Iris pigment epithelial cell (primary cell): ENCODE measurements at places on chromosomes 13 and 19.

GRCh38 chr13:44806826-44807225 is 182.4 kb downstream of the NUFIP1 start:
- no peak for DNase-seq

DNA sequence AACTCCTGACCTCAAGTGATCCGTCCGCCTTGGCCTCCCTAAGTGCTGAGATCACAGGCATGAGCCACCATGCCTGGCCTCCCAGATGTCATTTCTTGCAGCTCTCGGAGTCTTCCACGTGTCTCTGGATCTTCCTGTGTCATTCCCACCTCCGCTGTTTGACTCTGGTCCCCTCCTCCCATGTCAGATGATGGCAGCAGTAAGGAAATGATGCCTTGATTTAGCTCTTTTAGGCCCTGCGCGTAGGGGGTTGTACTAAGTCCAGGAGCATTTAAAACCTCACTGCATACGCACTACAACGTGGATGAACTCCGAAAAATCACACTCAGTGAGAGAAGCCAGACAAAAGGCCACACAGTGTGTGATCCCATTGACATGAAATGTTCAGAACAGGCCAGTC is 113.1 kb downstream of the GNG7 start:
- DNase-seq = no peak

- no peak for DNase-seq
Measured at GRCh38 chr19:28610731-28611130, 602.2 kb downstream of the UQCRFS1 start.

- DNase-seq = peak; percentile 65
Measured at GRCh38 chr19:45153339-45154063, 7.3 kb downstream of the NKPD1 start.

GRCh38 chr13:100530671-100531213 is 57.8 kb downstream of the GGACT start:
- DNase-seq = peak; percentile 34

DNA sequence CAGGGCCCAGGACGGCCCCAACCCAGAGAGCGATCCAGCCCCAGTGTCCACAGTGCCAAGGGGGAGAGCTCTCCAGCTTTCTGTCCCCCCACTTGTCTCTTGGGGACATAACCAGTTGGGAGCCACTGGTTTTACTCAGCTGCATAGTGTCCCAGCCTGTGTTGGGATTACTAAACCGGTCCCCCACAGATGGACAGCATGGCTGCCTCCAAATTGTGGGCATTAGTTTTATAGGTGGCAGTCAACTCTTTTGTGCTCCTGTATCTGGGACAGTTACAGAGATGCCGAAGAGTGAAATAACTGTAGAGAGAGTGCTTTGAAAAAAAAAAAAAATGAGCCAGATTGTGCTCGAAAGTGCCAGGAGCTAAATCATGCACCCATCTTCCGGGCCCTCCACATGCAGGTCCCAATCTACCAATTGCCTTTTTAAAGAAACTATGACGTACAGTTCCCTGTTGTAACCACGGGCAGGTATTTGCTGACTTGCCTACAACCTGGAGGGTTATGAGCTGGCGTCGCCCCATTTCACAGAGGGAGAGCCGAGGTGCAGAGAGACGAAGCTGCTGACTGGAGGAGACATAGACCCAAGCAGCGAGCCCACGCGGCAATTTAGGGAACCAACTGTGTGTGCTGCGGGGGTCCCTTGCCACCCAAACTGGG is 2.4 kb upstream of the NFIC start:
- no peak for DNase-seq

GRCh38 chr19:12946092-12946721 is 545 bp downstream of the RAD23A start:
- DNase-seq = peak; percentile 88

DNA sequence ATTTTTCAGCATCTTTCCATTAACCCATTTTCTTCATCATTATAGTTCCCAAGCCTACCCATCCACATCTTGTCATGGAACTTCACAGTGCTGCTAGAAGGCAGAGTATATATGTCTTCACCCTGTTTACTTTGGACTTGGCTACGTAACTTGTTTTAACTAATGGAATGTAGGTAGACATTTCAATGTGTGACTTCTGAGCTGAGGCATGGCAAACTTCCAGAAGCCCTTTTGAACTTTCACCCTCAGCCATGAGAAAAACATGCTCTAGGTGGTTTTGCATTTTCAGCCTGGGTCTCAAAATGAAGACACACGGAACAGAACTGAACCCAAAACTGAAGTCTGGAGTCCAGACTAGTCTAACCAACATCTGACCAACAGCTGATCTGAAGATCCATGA is 3.2 kb downstream of the TEX30 start:
- DNase-seq = peak; percentile 40

- DNase-seq = peak; percentile 34
Measured at GRCh38 chr19:13689085-13689484, 75.2 kb upstream of the MRI1 start.

DNA sequence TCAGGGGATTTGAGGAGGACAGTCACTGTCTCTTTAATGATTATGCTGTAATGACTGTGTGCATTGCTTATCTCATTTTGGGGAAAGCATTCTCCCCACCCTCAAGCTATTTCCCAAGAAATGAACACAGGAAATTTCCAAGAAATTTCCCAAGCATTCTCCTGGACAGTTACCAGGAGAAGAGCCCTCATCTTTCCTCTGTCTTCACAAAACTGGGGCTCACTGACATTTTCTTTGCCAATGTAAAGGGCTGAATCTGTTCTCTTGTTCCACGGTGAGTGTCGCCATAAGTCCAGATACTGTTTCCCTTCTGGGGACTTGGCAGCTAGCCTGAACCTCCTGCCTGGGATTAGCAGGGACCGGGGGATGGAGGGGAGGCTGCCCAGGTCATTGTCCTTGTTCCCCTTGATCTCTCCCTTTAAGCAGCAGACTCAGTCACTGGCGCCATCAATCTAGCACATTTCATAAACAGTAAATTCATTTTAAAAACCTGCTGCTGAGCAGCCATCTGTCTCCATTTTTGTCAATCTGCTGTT is 172.8 kb downstream of the DNAJC15 start:
- peak; percentile 21 for DNase-seq

DNA sequence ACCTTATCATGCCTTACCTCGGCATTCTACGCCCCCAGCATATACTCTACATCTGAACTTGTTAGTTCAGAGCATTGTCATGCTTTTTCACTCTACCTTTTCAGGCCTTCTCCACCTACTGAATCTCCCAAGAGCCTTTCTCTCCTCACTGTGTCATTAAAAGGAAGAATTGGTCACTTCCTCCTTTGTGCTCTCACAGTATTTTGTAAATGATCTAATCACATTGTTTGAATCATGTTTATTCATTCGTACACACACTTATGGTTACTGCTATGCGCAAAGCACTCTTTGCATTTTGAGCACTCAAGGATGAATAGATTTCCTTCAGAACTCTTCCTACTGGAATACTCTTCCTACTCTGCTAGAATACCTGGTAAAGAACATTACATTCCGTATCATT is 15.8 kb upstream of the ELF1 start:
- no peak for DNase-seq

DNA sequence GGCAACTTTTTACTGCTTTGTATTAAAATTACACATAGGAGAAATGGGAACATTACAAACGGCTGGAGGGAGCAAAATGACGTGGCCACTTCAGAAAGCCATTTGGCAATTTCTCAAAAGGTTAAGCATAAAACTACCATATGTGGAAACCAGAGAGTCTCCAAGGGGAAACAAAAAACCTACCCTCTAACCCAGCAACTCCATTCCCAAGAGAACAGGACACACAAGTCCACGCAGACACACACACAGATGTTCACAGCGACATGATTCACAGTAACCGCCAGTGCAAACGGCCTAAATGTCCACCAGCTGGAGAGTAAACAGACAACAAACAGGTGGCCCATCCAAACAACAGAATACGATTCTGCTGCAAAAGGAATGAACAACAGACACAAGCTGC is 37.2 kb downstream of the STK24 start:
- no peak for DNase-seq

- DNase-seq = no peak
Measured at GRCh38 chr13:21673539-21673788, 2.6 kb downstream of the FGF9 start.

GRCh38 chr13:30132623-30133553 is 174.5 kb downstream of the KATNAL1 start:
- DNase-seq = peak; percentile 91

DNA sequence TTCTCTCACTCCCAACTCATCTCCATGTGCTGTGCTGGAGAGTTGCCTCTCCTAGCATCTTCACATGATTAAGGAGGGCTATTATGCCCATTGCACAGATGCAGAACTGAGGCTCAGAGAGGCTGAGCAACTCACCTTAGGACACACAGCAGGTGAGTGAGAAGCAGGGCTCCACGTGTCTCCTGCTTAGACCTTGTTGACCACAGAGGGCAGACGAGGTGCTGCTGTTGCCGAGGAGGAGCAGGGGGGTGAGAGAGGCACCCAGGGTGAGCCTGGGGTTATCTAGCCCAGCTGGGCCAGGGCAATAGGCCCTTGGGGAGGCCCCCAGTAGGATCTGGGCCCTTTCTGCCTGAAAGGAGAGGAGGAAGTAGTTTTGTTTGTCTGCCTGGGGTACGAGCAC is 2.4 kb upstream of the HSH2D start:
- DNase-seq = no peak

GRCh38 chr13:39417131-39417530 is 185.9 kb downstream of the LHFPL6 start:
- no peak for DNase-seq

DNA sequence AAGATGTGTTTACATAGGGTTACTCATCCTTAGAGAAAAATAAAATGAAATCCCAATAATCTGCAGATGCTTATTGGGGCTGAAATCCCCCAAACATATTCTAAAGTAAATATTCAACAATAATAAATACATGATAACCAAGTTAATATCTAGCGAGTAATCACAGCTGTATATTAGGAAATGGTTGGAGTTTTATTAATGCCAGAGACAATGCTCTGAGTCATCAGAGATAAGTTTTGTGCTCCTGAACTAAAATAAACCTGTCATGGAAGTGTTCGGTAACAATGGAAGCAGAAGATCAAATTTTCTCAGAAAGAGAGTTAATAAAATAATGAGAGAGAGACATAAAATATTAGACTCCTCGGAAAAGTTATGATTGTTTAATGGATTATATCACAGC is 31.4 kb downstream of the FLT1 start:
- DNase-seq = peak; percentile 51

DNA sequence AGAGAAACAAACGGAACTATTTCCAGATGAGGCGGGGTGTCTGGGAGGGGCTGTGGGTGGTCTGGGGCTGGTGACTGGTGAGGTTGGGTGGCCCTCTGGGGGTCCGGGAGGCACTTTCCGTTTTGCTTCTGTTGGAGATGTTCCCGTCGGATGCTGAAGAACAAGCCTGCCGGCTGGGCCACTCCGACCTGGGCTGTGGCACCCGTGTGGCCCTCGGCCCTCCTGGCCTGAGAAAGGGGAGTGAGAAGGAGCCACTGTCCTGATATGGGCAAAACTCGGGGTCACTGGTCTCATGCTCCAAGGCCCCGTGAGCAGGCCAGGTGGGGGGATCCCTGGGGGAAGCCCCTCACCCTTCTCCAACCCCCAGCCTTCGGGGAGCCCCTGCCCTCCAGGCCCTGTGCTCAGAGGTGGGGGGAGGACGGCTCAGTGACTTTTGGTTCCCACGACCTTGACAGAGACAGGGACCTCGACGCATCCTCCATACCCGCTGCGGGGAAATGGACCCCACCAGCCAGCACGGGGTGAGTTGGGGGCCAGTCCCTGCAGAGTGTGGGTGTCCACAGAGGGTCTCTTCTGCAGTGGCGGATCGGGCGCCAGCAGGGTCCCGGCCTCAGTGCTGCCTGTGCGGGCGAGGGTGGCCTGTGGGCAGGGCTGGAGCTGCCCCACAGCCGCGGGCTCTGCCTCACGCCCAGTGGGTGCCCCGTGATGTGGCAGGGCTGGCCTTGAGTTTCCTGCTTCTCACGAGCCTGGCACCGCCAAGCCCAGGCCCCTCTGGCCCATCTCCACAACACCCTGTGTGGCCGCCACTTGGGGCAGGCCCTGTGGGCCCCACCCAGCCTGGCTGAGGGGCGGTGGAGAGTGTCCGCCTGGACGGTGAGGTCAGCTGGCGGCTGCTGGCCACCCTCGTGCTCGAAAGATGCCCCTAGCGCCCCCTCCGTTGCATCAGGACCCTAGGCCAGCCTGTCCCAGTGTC is 4.4 kb upstream of the TBXA2R start:
- DNase-seq = no peak

DNA sequence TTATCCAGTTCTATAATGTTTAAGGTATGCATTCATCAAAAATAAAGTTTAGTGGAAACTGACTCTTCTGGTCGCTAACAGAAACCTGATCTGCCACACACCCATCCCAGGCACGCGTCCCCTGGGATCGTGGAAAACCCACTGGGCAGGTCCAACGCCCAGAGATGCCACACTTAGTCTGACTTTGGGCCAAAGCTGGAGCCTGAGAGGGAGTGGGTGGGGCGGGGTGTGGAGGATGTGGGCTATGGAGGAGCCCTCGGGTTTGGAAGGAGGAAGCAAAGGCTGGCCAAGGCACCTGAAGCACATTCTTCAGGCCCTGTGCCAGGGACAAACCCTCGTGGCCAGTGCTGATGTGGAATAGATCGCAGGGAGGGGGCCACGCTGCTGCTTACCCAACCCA is 2.5 kb downstream of the IGFL1 start:
- no peak for DNase-seq

DNA sequence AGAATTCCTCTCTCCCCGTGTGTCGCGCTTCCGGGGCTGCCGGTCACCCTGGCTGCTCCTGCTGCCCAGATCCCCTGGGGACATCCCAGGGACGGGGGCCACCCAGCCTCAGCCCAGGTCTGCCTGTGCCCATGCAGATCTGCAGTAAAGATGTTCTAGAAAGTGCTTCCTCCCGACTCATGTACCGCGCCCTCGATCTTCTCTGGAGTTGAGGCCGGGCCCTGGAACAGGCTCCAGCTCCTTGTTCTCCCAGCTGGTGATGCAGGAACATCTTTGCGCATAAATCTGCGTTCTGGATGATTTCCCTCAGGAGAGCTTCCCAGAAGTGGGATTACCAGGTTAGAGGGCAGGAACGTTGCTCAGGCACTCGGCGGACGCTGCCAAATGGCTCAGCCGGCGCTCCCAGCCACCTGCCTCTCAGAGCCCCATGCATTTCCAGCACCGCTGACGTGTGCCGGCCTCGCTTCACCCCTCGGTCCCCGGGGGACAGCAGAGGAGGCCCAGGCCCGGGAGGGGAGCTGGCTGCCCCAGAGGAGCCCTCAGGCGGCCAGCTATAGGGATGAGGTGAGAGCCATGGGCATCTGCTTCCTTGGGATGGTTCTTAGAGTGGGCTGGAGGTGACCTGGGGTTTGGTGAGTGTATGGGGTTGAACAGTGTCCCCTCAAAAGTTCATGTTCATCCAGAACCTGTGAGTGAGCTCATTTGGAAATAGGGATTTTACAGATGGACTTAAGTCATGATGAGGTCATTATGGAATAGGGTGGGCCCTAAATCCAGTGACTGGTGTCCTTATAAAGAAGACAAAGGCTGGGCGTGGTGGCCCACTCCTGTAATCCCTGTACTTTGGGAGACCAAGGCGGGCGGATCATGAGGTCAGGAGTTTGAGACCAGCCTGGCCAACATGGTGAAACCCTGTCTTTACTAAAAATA is 42.6 kb downstream of the CRTC1 start:
- DNase-seq = no peak

GRCh38 chr13:94308832-94309231 is 170.7 kb downstream of the DCT start:
- no peak for DNase-seq

- peak; percentile 44 for DNase-seq
Measured at GRCh38 chr13:46571189-46571908, 18.4 kb downstream of the LRCH1 start.
